NCI-H1417 (cell line): ENCODE measurements at places on chromosomes 1 and 21.
A peak's percentile ranks its signal among the peaks of the same experiment; 100 is the strongest.

DNA sequence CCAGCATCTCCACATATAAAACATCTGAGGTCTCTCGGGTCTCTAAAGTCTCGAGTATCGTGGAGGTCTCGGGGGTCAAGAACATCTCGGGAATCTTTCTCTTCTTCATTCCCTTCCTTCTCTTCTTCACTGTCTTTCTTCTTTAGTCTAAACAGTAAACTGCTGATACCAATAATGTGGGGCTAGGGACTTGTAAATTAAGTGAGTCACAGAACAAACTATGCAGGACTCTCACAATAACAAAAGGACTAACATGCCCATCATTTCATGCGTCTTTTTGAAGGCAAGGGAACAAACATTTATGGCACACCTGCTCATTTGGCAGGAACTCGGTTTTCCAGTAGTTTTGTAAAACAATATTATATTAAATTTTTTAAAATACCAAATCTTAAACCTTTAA is 32.4 kb downstream of the PRPF38A start:
- no peak for DNase-seq

GRCh38 chr1:199287647-199288046 is 648.8 kb downstream of the PTPRC start:
- no peak for DNase-seq

- DNase-seq: no peak
These were observed 642.1 kb upstream of the ADGRL2 start for GRCh38 chr1:81158592-81158991.

DNA sequence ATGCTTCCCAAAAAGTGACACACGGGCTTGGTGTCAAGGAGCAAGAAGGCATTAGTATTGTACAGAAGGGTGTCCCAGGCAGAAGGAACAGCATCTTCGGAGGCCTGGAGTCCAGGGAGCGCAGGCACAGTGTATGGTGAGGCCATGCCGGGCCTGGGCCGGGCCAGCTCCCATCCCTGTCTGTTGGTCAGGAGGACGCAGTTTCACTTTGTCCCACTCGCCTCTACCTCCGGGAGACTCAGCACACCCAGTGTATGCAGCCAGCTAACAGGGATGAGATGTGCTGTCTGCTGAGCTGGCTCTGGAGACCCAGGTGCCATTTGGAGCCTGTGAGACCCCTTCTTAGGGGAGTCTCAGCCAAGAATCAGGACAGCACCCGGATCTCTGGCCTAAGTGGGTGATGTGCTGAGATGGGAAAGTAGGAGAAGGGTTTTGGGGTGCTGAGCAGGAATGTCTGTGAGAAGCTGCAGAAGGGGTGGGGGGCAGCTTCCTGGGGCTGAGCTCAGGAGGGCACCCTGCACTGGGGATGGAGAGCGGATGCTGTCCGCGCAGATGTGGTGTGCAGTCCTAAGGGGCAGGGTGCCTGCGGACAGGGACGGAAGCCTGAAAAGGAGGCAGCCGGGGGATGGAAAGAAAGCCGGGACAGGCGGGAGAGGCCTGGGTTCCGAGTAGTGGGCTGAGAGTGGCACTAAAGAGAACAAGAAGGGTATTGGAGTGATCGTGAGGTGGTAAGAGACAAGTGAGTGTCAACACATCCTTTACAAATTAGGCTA is 25.7 kb downstream of the DMRTB1 start:
- DNase-seq: no peak

- DNase-seq: peak; percentile 24
These were observed 116.9 kb downstream of the HLCS start for GRCh38 chr21:36849461-36850105.

DNA sequence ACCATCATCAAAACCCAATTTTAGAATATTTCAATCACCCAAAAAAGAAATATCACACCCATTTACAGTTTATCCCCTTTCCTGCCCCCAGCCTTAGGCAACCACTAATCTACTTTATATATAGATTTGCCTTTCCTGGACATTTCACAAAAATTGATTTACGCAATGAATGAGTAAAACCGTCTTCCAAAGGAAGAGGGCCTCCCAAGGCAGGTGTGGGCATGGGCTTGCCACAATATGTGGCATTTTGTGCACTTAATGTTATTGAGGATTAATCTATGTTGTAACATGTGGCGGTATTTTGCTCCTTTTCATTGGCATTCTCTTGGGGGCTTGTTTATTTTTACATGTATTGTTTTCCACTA is 11.8 kb upstream of the BMP8B start:
- no peak for DNase-seq

- DNase-seq: no peak
These were observed 6.0 kb downstream of the HUNK start for GRCh38 chr21:31878831-31879230.

GRCh38 chr21:42590431-42591131 is 62.8 kb upstream of the PDE9A start:
- DNase-seq: no peak

GRCh38 chr1:46802081-46802480 is 3.2 kb downstream of the CYP4B1 start:
- no peak for DNase-seq

GRCh38 chr1:208939537-208940085 is 643.9 kb upstream of the CAMK1G start:
- DNase-seq: no peak

DNA sequence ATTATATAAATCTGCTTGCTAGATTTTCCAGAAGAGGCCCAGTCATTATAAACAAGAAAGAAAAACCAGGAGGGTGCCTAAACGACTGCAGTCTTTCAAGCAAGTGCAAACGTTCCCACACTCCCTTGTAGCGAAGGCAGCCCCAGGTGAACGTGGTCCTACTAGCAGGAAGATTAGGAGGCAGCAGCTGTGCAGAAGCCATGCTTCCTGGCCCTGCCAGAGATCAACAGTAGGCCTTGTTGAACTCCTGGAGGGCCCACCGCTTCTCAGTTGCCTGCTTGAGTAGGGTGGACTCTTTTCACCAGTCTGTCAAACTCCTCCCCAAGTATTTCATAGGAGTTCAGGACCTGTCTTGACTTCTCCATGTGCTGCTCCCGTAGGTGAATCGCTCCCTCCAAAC is 163.0 kb upstream of the GORAB start:
- DNase-seq: no peak

DNA sequence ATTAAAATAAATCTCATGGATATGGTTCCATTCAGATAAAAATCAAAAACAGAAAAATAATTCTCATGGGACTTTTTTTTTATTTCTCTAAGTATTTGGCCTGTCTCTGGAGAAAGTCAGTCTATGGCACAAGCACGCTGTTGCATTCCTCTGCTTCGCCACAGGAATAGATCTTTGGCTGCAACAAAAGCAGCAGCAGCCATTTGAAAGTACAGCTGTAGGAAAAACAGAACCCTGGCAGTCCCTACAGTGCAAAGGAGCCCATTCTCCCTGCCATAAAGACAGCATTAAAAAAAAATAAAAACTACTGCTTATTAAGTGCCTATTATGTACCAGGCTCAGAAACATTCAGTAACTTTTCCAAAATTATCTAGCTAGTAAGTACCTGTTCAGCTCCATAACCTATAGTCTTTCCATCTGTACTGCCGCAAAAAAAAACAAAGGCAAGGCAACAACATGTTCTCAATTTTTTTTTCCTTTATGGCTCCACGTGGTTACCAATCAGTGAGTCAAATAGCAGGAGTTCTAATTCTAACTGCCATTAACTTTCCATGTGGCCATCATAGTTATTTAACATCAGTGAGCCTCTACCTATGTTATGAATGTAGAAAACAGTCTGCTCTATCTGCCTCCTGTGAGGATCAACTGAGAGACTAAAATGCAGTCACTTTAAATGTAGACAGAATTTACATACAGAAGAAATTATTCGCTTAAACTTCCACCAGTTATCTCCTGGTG is 22.7 kb downstream of the SLC35D1 start:
- DNase-seq: no peak

DNA sequence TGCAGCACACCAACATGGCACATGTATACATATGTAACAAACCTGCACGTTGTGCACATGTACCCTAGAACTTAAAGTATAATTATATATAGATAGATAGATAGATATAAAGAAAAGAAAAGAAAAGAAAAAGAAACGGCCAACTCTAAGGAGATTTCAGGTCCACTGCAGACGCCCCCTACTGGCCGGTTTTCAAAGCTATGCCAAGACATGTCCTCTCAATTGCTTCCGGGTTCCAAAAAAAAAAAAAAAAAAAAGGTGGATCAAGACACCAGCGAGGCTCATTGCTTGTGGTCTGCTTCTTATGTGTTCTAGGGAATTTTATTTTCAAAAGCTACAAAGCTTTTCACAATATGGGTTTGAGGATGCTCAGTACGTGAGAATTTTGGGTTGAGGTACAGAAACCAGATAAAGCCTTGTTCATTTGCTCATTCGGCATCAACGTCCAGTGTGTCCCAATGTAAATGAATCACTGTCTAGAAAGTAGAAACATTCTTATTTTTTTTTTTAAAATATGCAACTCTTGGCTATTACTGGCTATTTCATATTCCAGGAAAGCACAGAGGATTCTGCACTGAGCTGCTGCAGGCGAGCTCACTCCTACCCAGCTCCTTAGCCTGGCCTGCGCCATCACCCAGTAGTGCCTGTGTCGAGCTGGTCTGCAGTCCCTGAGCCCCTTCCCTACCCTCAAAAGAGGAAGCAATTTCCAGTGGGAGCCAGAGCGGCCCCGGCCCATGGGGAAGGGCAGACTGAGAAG is 643.0 kb downstream of the KIF26B start:
- no peak for DNase-seq

DNA sequence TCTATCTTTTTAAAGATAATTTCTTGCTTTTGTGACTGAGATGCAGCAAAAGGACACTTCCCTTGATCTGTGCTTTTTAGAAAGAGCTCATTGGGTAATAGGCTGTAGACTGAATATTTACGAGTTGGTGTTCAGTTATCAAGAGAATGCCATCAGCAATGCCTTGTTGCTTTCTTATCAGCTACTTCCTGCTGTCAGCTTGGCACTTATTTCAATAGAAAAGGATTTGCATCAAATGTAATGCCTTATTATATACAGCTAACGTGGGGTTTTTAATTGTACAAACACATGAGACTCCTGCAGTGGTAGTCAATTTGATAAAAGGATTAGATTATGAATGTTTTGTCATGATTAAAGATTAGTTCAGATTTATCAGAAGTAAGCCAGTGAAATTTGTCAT is 122.2 kb downstream of the ADGRL2 start:
- no peak for DNase-seq

DNA sequence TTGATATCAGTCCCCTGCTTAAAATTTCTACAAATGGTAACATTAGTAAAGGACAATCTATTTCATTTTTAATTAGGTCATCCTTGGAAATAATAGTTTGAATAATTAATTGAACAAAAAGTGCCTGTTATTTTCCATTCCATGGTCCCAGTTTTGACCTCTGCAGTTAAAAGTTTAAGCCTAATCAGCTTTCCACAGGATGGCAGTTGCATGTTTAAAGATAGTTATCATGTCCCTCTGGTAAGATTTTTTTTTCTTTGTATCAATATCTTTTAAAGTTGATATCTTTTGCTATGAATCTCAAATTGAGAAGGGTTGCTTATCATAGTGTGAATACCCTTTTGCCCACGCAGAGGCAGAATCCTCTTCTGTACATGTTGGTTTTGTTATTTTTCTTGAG is 90.4 kb downstream of the HS2ST1 start:
- DNase-seq: no peak

- no peak for DNase-seq
These were observed 8.2 kb downstream of the SON start for GRCh38 chr21:33550772-33551660.

- no peak for DNase-seq
These were observed 6.5 kb upstream of the BARHL2 start for GRCh38 chr1:90723590-90724108.

DNA sequence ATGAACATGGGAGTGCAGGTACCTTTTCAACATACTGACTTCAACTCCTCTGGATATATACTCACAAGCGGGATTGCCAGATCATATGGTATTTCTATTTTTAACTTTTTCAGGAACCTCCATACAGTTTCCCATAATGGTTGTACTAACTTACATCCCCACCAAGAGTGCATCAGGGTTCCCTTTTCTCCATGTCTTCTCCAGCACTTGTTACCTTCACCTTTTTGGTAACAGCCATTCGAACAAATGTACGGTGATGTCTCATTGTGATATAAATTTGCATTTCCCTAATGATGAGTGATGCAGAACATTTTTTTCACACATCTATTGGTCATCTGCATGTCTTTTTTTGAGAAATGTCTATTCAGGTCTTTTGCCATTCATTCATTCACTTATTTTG is 25.9 kb upstream of the ACTA1 start:
- DNase-seq: no peak

- DNase-seq: no peak
These were observed 18.0 kb upstream of the BCAR3 start for GRCh38 chr1:93699503-93700168.

GRCh38 chr1:156421062-156421938 is 52.3 kb downstream of the RHBG start:
- DNase-seq: peak; percentile 87

GRCh38 chr21:39675993-39676661 is 63.4 kb downstream of the B3GALT5 start:
- DNase-seq: peak; percentile 98

GRCh38 chr1:2975466-2976179 is 45.6 kb upstream of the ACTRT2 start:
- DNase-seq: no peak

- DNase-seq: no peak
These were observed 344.4 kb upstream of the ESRRG start for GRCh38 chr1:217067642-217068041.

DNA sequence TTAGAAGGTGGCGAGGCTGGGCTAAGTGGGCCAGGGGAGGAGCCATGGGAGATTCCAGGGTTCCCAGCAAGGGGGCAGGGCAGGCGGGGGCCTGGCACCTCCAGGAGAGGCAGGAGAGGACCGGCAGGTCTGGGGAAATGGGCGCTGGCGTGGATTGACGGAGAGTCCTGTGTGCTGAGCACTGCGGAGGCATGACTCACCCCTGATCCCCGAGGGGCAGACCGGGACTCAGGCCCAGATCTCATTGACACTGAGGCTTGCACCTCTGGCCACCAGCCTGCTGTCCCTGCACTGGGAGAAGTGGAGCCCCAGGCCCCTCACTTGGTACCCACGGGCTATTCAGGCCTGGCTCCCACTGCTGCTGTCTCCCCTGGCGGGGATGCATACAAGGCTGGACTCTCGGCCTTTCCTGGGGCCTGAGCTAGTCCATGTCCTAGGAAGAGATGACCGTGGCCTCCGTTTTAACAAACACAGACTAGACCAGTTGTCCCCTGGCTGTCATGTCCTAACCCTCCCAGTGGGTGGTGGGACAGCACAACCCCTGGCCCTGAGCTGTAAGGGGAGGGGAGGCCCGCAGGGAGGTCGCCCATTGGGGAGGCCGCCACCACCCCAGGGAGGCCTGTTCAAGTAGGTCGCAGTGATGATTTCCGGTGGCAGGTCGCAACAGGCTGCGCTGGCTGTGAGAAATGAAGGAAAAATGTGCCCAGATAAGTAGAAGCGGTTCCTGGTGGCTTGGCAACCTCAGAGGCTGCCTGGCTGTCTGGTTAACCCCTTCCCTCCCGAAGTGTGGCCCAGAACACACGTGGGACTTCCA is 39.7 kb downstream of the RIPK4 start:
- no peak for DNase-seq

GRCh38 chr1:180003026-180003695 is 48.6 kb downstream of the CEP350 start:
- no peak for DNase-seq
